ENCODE measurements at places on chromosomes 5 and 9.
A peak's percentile ranks its signal among the peaks of the same experiment; 100 is the strongest.

- DNase-seq: no peak
Measured at GRCh38 chr9:136726118-136726517, 13.7 kb downstream of the DIPK1B start.

GRCh38 chr5:103393101-103393754, 134.7 kb downstream of the MACIR start:
- DNase-seq: no peak

DNA sequence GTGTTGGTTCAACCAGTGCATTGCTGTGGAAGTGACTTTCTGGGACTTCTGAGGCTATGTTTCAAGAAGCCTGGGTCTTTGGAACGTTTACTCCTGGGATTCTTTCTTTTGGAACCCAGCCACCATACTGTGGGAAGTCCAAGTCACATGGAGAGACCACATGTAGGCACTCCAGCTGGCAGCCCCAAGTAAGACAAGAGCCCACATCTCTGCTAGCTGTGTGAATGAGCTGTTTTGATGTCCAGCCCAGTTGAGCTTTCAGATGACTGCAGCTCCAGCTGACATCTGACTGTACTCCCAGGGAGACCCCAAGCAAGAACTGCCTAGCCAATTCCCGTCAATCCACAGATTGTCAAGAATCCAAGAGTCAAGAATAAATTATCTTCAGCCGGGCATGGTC, 60.1 kb upstream of the SPATA31D4 start:
- no peak for DNase-seq

- no peak for DNase-seq
Measured at GRCh38 chr9:120485788-120486187, 94.2 kb downstream of the CDK5RAP2 start.

DNA sequence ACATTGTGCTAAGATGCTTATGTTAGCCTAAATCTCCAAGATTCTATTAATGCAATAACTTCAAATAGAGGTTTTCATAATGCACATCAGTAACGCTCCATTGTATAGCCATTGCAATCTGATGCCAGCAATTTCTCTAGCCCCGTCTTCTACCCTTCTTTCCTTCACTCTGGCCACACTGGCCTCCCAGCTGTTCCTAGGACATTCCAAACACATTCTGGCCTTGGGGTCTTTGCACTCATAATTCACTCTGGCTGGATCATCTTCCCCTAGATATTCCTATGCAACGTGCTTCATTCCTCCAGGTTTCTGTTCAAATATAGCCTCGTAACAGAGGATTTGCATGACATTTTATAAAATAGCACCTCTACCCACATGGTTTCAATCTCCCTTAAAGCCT, 23.3 kb downstream of the FAM81B start:
- DNase-seq: no peak

- no peak for DNase-seq
Measured at GRCh38 chr9:14661421-14662059, 31.7 kb downstream of the ZDHHC21 start.

- no peak for DNase-seq
Measured at GRCh38 chr5:158691631-158692255, 408.0 kb downstream of the EBF1 start.

DNA sequence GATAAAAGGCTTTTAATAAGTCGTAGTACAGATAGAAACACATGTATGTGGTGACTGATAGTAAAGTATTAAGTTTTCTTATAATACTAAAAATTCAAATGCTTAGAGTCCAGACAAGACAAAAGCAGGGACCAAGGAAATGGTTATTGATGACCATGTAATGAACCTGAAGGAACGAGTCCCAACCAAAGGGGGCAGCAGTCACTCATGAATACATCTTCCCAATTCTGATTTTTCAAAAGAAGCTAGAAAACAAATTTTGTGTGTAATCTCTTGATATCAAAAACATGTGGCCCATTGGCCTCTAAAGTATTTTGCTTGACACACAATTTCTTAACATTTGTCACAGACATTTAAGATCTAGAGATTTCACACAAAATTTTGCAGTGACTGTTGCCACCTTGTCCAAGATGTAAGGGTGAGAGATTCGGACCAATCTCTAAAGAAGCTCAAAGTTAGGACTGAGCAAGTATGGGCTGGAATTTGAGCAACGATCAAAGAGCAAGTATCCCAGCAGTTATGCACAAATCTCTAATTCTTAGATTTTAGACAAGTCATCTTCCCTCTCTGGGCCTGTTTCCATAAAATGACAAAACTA, 66.8 kb downstream of the ARL15 start:
- no peak for DNase-seq

- no peak for DNase-seq
Measured at GRCh38 chr5:95029569-95030366, 255.1 kb downstream of the MCTP1 start.

- DNase-seq: no peak
Measured at GRCh38 chr9:68492806-68493205, 47.9 kb downstream of the TMEM252 start.

GRCh38 chr5:7565559-7565958, 169.6 kb downstream of the ADCY2 start:
- no peak for DNase-seq

DNA sequence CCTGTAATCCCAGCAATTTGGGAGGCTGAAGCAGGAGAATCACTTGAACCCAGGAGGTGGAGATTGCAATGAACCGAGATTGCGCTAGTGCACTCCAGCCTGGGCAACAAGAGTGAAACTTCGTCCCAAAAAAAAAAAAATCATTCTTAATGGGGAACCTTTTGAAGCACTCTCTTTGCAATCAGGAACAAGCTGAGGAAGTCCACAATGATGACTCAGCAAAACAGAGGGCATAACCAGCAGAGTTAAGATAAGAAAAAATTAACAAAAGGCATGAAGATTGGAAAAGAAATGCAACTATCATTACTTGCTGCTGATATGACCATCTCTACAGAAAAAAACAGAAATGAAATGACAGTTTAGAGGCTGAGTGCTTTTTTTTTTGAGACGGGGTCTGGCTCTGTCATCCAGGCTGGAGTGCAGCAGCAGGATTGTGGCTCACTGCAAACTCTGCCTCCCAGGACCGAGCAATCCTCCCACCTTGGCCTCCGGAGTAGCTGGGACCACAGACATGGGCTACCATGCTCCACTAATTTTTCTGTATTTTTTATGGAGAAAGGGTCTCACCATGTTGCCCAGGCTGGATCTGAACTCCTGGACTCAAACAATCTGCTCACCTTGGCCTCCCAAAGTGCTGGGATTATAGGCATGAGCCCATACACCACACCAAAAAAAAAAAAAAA, 88.0 kb downstream of the FNBP1 start:
- no peak for DNase-seq

DNA sequence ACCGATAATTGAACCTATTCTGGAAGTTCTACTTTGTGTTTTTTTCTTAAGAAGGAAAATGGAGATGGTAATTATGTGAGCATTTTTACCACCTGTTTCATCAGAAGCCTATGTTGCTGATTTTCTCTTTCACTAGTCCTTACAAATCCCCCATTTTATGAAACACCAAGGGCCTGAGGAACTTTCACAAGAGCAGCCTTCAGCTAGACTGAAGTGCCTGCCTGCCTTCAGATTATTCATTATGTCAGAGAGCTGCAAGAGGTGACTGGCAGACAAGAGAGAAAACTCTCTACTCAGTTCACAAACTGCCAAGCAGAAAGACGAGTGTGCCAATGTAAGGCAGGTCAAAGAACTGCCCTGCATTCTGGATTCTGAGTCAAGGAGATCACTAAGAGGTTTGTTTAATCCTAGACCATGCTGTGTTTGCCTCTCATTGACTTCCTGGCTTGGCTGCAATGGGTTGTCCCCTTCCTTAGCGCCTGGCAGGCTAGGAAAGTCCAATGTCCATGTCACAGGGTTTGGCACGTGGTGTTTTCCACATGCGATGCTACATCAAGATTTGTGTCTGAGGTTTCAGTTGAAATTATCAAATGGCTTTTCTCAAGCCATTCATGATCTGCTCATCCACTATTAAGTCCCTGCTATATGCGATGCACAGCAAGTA, 143.3 kb downstream of the CDC42SE2 start:
- no peak for DNase-seq

GRCh38 chr9:34628656-34629490, at the start of gene ARID3C:
TSS of gene ARID3C (minus strand) at chr9:34629066. CDS start at chr9:34628014, 1,052 bp downstream.
- DNase-seq: no peak

DNA sequence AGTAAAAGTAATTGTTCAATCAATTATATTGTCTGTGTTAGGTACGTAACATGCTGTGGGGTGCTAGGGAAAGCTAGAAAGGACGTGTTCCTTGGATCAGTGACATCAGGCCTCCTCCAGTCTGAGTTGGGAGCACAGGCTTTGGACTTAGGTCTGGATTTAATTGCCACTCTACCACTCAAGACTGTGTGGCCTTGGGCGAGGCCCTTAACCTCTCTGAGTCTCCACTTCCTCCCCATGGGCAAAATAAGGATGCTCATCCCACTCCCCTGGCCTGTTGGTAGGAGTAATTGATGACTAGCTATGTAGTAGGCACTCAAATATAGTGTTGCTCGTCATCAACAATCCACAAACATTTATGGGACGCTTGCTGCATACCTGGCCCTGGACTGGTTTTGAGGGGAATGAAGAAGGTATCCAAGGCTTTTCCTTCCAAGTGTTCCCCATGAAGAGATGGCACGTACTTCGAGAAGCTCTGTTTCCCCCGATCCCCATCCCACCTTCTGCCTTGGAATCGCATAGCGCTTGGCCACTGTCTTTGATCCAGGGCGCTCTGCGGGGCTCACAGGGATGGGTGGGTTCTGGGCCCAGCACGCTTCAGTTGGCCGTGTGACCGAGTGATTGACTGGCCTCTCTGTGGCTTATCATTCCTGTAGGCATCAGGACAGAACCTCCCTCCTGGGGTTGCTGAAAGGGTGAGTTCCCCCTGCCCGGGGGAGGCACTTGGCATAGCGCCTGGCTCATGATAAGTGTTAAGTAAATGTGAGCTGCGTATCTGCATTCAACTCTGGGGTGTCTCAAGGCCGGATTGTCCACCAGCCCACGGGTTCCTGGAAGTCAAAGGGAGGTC, 8.1 kb downstream of the FGF18 start:
- no peak for DNase-seq

DNA sequence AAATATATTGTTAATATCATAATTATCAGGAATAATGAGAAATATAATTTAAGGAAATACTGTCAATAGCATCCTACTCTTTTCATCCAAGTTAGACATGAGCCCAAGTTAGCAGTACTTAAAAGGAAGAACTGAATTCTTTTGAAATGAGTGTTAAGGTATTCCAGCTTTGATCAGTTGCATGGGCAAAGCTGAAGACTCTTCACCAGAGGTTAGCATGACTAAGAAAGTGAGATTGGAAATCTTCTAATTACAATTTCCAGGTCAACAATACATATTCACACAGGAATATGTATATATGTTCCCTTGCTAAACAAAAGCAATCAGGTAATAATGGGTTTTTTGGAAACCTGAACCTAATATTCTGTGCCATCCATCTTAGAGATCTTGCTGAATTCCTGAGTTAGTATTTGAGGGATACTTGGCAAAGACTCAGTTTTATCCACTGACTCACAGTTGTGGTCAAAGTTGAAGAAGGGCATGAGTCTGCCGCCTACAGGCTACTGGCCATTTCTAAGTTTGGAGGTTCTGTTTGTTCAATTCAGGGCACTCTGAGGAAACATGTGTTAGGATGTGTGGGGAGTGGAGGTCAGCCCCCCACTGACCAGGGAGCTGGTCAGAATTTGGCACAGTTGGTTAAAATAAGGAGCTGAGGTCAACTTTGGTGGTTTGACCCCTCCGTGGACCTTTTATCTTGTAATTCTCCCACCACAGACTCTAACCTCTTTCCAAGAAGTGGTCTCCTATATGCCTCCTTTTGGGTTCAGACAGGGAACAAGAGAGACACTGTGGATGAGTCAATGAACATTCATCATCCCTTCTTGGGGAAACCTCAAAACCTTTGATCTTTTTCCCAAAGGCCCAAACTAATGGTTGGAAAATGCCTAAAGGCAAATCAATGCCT, 118.3 kb downstream of the PIK3R1 start:
- DNase-seq: no peak

DNA sequence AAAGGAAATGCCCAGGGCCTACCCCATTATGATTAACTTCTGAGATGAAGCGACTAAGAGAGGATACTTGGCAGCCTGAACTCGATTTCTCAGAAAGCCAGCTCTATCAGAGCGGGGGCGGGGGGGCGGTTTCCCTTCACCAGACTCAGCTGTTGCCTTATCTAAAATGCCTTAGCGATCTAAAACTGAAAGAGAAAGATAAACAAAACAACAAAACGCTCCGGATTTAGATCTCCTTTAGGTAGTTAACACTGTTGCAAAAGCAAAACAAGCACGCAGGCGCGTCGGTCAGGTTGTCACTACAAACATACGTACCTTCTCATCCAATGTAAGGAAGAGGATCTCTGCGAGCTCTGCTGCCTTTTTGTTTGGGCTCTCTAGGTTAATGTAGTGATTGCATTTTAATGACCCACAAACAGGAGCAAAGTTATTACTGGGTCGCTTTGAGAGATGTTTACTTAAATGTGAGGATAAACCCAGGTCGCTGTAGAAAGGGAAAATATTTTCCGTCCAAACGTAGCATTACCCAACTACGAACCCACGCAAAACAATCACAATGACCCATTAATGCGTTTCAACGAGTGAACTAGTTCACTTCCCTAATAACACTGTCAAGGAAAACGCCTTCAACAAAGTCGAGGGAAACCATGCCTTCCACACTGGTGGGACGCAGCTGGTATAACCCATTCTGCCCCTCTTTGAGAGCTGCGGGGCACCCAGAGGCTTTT, 982 bp downstream of the EPB41L4A start:
- DNase-seq: peak; percentile 12

DNA sequence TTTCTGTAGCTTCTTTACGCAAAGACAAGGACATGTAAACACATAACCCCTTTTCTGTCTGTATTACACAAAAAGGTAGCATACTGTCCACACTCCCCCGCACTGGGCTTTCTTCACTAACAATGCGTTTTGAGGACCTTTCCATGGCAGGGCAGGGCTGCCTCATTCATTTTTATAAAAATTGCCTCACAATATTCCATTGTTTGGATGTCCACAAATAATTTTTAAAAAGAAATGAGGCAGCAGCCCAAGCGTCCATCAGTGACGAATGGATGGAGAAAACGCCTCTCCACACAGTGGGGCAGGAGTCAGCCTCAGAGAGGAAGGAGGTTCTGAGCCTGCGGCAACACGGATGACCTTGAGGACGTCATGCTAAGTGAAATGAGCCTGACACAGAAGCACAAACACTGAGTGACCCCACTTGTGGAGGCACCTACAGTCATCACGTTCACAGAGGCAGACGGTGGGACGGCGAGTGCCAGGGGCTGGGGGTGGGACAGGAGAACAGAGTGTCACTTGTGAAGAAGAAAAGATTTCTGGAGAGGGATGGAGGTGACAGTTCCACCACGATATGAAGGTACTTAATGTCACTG, 67.8 kb downstream of the RASGEF1C start:
- DNase-seq: no peak

DNA sequence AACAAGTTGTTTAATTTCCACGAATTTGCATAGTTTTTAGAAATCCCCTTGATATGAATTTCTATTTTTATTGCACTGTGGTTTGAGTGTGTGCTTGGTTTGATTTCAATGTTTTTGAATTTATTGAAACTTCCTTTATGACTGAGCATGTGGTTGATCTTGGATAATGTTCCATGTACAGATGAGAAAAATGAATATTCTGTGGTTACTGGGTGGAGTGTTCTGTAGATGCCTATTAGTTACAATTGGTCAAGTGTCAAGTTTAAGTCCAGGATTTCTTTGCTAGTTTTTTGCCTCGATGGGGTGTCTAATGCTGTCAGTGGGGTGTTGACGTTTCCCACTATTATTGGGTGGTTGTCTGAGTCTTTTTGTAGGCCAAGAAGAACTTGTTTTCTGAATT, 319.5 kb upstream of the ACTBL2 start:
- DNase-seq: no peak

- no peak for DNase-seq
Measured at GRCh38 chr5:50325237-50325832, 115.8 kb downstream of the EMB start.
